CD8-positive, alpha-beta T cell (primary cell): ENCODE measurements at places on chromosomes 16 and 17. TPM values are rescaled to one million over a fixed set of nuclear protein-coding genes. Genes with fewer than 3 reads are reported as not detected.

DNA sequence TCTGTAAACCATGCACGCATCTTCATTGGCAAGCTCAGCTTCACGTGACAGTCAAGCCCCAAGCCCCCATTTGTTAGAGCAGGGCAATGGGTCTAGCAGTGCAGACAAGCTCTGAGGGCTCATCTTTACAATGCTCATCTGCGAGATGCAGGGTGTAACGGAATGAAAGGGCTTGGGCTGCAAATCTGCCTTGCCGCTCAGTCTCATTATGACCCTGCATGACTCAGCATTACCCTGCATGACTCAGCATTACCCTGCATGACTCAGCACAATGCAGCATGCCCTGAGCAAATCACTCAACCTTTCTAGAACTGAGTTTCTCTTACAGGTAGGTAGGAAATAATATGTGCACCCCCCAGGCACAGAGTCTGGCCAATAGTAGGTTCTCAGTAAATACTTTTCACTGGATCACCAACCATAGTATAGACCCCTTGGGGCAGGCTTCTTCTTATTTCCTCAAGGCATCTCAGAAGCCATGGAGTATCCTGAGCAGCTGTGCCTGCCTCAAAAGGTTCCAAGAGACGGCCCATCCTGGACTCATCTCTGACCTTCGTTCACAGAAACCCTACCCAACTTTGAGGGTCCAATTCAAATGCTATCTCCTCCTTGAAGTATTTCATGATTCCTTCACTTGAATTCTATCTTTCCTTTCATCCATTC, 391.3 kb upstream of the CDH5 start:
- no peak for DNase-seq

Gene KREMEN2
- not detected for total RNA-seq

- peak; percentile 72 for DNase-seq
These were observed 110.9 kb downstream of the XYLT1 start for GRCh38 chr16:17359788-17360390.

DNA sequence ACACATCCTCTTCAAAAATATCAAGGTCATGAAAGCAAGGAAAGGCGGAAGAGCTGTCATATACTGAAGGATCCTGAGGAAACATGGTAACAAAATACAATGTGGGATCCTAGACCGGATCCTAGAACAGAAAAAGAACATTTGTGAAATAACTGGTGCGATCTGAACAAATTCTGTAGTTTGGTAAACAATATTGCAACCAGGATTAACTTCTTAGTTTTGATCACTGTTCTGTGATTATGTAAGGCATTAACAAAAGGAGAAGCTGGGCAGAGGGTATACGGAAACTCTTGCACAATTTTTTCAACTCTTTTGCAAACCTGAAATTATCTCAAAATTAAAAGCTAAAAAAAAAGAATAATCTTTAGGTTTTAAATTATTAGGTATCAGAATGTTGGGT, 109.7 kb downstream of the TRIM37 start:
- DNase-seq: no peak

- no peak for DNase-seq
These were observed 13.2 kb downstream of the RAB40B start for GRCh38 chr17:82685291-82685690.

- no peak for DNase-seq
These were observed 253.2 kb downstream of the SEC14L1 start for GRCh38 chr17:77393867-77394539.

- DNase-seq: no peak
These were observed 7.6 kb downstream of the AIPL1 start for GRCh38 chr17:6427279-6427781.
